A549 (cell line): ENCODE measurements at places on chromosomes 16 and 17.

- DNase-seq = peak; percentile 22
Observed at GRCh38 chr17:60602385-60602742, 2.4 kb downstream of the PPM1D start.

- DNase-seq = peak; percentile 75
Observed at GRCh38 chr17:6592173-6592572, 35.8 kb upstream of the PITPNM3 start.

DNA sequence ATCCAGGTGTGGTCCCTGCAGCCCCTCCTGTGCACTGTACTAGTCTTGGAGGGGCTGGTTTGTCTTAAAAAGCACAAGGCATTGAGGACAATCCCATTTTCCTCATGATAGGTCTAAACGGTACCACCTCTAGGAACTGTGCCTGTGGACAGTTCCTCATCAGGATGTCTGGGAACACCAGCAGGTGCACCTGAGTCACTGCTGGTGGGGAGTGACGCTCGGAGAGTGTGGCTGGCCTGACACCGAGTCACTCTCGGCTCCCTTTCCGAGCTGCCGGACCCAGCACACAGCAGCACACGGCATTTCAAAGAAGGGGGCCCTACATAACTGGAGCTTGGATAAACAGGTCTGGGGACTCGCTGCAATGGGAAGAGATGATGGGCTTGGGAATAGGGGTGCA, 25.6 kb downstream of the LRRC75A start:
- no peak for DNase-seq

- DNase-seq = no peak
Observed at GRCh38 chr16:69440250-69440649, 15.8 kb downstream of the CYB5B start.

DNA sequence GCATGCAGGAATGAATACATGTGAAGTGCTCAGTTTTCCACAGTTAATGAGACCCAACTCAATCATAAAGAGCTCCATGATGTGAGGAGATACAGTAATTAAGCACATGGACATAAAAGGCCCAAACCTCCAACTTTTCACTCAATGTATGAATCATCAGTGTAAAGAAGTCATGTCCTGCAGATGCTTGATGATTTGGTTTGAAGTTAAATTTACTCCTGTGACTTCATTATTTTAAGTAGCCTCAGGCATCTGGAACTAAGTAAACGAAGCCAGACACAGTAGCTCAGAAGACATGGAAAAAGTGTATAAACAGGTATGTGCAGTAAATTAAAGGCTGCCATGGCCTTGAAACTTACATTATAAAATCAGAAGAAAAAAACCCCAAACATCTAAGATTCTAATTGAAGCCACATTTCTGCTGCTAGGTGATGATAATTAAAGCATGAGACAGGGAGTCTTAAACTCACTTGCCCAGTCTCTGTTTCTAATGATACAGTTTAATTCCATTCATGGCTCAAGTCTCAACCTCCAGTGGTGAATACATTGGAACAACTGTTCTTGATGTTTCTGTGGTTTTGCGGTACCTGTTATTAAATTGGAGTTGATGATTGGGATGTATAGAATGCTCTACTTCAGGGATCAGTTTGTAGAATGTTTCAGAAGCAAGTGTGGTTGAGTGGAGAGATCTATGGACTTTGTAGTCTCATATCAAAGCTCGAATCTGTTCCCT, 28.9 kb upstream of the CCL2 start:
- no peak for DNase-seq

GRCh38 chr17:75619506-75620431, 13.5 kb upstream of the SMIM5 start:
- DNase-seq = peak; percentile 75

GRCh38 chr16:86498155-86498670, 12.1 kb upstream of the FOXF1 start:
- DNase-seq = no peak

DNA sequence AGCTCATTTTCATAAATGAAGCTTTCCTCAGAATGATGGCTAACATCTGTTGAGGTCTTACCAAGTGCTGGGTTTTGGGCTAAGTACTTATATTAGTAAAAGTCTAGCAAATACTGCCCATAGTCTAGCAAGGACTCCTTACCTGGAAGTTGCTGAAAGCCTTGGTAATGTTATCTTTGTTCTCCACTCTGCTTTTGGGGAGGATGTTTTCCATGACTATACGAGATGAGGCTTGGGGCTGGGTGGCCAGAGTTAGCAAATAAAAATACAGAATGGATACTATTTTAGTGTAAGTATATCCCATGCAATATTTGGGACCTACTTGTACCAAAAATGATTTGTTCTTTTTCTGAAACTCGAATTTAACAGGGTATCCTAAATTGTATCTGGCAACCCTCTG, 7.7 kb downstream of the CCL18 start:
- DNase-seq = no peak

GRCh38 chr16:27982184-27982583, 81.3 kb downstream of the GSG1L start:
- peak; percentile 40 for DNase-seq

DNA sequence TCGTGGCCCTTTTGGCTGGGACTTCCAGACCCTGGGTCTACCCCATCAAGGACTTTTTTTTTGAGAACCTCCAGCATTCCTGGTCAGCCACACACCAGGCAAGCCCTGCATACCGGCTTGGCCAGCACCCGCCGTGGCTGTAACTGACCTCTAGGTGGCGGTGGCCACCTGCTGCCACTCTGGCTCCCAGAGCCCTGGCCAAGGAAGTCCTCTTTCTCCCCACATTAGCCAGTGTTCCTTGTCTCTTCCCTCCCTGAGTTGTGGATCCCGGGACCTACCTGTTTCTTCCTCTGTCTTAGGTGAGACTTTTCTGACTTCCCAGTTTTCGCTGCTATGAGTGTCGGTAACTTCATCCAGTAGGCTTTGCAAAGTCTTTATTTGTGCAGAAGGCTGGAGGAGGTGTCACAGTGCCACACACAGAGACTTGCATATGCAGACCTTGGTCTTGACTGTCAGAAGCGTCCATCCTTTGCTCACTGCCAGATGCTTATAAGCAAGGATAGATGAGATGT, 348.3 kb downstream of the CPPED1 start:
- DNase-seq = peak; percentile 62

DNA sequence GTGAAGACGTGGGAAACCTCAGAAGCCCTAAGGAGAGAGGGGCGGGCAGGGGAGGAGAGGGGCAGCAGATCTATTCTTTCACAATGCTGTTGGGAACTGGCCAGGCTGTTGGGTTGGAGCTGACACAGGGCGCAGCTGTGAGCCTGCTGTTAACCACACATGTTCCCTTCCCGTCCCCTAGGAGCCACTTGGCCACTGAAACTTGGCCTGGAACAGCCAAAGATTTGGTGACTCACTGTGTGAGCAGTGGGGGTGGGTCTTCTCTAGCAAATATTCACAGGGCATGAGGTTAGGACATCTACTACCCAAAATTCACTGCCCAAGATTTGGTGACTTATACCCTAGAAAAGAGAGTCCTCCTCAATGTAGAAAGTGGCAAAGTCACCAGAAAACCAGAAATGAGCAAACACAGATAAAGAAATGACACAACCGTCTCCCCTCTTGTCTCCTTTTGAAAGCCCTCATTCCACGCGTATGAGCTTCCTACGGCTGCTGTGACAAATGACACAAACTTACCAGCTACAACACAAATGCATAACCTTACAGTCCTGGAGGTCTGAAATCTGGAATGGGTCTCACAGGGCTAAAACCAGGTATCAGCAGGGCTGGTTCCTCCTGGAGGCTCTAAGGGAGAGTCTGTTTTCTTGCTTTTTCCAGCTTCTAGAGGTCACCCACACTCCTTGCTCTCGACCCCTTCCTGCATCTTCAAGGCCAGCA, 6.3 kb downstream of the TBC1D16 start:
- no peak for DNase-seq

DNA sequence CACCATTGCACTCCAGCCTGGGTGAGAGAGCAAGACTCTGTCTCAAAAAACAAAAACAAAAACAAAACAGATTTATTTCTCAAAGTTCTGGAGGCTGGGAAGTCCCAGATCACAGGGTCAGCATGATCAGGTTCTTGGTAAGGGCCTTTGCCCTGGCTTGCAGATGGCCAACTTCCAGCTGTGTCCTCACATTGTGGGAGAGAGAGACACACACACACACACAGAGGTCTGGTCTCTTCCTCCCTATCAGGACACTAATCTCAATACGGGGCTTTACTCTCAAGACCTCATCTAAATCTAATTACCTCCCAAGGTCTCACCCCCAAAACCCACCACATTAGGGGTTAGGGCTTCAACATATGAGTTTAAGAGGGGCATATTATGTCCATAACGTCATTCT, 26.4 kb upstream of the TAOK1 start:
- no peak for DNase-seq

DNA sequence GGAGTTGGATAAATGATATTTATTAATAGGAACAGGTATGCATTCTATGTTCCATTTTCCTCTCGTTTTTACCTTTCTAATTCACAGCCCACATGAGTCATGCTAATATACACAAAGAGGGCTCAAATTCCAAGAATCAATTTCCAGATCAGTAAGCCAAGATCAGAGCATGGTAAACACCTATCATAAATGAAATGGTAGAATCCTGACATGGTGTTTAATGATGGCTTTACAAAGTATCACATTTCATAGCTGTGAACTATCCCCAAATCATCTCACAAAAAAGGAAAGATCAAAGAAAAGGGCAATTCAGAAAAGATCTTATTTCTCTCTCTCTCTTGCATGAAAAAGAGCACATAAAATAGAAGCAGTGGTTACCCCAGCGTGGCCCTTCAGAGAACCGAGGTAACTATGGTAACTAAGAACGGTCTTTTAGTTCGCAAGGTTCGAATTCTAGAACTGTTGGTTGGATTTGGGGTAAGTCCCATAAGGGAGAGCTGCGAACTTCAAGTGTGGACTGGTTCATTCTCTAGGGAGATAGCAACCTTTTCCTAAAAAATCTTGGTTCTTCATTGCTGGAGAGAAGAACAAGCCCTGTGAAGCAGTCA, 73.0 kb downstream of the MARCHF10 start:
- no peak for DNase-seq

- peak; percentile 67 for DNase-seq
Observed at GRCh38 chr17:40452216-40452787, 9.1 kb downstream of the IGFBP4 start.

DNA sequence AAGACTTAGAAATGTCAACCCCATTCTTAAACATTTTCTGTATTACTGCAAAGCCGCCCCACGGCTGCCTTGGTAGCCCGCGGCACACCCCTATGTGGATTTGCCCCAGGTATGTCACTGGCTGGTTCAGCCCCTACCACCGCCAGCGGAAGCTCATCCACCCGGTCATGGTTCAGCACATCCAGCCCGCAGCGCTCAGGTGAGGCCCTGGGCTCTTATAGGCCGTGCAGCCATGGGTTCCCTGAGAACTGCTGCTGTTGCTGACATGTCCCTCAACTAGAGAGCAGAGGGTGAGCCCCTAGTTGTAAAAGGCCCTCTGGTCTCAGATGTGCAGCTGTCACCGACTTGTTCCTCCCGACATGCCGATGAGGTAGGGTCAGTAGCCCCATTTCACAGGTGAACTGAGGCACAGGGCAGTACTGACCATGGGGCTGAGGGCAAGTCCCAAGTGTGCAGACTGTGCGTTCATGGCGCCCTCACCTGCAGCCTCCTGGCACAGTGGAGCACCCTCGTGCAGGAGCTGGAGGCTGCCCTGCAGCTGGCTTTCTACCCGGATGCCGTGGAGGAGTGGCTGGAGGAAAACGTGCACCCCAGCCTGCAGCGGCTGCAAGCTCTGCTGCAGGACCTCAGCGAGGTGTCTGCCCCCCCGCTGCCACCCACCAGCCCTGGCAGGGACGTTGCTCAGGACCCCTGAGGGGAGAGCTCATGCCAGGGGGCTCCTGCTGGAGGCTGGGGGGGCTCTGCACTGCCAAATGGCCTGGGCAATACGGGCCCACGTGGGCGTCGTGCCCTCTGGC, 8.7 kb downstream of the CYBC1 start:
- DNase-seq = no peak

DNA sequence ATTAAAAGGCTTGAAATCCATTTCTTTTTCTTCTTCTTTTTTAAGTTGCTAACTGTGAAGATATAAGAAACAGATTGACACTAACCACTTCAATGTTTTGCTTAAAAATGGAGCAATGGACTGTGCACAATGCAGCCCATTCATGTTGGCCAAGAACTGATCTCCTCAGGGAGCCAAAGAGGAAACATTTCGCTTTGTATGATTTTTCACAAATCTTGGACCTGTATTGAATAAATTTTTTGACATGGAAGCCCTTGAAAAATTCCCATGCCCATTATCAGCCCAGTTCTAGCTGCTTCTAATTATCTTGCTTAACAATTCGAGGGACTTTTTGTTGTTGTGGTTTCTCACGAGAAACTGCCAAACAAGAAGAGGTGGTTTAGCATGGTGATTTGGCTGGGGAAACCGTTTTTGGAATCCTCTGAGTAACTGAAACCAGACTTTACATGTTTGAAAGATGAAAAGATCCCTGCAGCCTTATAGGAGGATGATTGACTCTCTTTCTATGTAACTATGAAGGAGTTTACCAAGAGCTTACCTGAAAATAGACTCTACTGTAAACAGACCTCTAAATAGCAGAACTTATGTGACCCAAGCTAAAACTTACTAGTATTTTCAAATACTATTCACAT, 1389.4 kb upstream of the GOT2 start:
- DNase-seq = no peak

DNA sequence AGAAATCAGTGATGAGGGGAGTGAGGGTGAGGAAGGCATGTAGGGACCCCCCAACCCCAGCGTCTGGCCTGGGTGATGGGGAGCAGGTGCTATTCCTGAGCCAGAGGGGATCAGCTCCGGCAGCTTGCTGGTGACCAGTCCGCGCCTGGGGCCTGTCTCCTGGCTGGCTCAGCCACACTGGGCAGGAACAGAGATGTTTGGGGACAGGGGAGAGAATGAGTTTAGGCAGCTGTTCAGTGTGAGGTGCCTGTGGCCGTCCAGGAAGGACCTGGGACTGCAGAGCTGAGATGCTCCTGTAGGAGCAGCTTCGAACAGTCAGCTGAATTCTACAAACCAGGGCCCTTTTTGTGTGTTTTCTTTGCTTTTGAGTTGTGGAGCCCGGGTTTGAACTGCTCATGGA, 23.2 kb upstream of the SPNS2 start:
- DNase-seq = no peak

DNA sequence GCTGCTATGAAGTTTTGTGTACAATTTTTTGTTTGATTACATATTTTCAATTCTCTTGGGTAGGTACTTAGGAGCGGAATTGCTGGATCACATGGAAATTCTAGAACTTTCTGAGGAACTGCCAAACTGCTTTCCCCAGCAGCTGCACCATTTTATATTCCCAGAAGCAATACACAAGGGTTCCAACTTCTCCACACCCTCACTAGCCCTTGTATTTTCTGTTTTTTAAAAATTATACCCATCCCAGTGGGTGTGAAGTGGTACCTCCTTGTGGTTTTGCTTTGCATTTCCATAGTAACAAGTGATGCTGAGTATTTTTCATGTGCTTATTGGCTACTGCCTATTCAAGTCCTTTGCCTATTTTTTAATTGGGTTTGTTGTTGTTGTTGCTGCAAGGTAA, 20.9 kb downstream of the NACA2 start:
- peak; percentile 61 for DNase-seq

- no peak for DNase-seq
Observed at GRCh38 chr17:68595986-68596385, 5.2 kb downstream of the FAM20A start.

GRCh38 chr16:50902457-50902856, 160.6 kb downstream of the CYLD start:
- DNase-seq = no peak
